ENCODE measurements at places on chromosomes 16 and 17. TPM values are rescaled to one million over a fixed set of nuclear protein-coding genes. Genes with fewer than 3 reads are reported as not detected.

Gene EXOC7
- 131 TPM for total RNA-seq

DNA sequence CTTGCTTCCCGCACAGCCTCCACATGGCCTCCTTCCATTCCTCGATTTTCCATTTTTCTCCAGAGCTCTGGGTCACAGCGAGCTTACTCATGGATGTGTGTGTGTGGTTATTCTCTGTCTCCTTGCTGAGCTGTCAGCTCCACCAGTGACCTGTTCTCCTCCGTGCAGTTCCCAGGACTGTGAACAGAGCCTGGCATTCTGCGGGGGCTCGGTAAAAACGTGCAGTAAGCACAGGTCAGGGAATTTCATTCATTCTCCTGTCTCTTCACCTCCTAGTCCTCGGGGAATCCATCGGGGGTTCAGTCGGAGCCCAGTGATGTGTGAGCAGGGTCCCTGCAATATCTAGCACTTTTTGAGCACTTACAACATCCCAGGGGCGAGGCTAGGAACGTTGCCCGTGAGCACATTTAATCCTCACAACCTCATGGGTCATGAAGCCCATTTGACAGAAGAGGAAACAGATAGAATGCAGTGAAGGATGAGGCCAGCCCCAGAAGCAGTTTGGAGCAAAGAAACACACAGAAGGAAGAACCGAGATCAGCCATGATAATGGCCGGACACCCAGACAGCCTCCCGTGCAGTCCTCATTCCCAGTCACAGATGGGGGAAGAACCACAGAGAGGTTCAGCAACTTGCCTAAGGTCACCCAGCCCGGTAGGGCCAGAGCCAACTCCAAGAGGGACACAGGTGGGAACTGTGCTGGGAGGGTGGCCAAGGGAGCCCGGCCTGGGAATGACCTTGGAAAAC lies 183.2 kb upstream of the GSE1 start:
- H3K4me1 ChIP-seq = no peaks in the 10 kb centered on the region
- H3K4me3 ChIP-seq = no peak overlapping the region
- DNase-seq = no peak

Gene CCL15
- total RNA-seq = not detected

DNA sequence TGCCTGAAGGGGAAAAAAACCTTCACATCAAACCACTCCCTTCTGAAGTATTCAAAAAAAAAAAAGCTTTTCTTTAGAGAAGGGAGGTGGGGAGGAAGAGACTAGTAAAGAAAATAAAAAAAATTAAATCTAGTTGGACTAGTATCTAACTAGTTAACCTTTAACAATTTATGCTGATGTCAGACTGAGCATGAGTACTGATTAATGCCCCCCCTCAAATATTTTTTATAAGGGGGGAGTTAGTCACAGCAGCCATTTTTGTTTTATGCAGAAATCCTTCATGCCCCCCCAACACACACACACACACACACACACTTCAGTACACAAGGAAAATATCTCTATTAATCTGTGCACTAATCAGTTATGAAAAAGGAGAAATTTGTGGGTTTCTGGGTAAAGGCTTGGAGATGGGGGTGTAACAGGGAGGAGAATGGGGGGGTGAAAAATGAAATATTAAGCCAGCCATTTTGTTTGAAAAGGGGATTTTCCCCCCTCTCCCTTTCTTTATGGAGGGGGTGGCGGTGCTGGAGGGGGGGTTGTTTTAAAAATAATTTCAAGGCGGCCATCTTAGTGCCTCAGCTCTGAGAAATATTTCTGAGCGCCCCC lies 4.7 kb upstream of the CHD3 start:
- H3K4me3 ChIP-seq = peak overlapping the region; percentile 62
- H3K27me3 ChIP-seq = no peaks in the 10 kb centered on the region
- DNase-seq = no peak
- H3K36me3 ChIP-seq = no peaks in the 10 kb centered on the region
- H3K27ac ChIP-seq = peak overlapping the region; percentile 45
- H3K4me1 ChIP-seq = peaks cover 15% of the 10 kb centered on the region

Gene ITGAE
- total RNA-seq = 48.7 TPM

DNA sequence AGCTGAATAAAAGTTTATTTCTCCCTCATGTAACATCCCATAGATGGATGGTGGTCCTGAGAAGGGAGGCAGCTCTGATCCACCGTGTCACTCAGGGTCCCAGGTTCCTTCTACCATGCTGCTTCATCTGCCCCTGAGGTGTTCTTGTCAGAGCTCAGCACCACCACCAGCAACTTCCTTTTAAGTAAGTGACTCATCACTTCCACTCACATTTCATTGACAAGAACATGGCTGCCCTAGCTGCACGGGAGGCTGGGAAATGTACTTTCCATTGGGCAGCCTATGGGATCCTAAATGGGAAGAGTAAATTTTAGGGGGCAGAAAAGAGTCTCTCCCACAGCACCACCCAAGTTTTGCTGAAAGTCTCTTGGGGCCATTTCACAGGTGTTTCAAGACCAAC lies 134.7 kb downstream of the USP31 start:
- no peak overlapping the region for H3K4me3 ChIP-seq
- H3K27ac ChIP-seq = no peak overlapping the region
- no peaks in the 10 kb centered on the region for H3K36me3 ChIP-seq
- H3K27me3 ChIP-seq = peaks cover 70% of the 10 kb centered on the region
- H3K4me1 ChIP-seq = no peaks in the 10 kb centered on the region
- no peak for DNase-seq

Gene HIGD1B
- total RNA-seq = not detected

Gene OMG
- total RNA-seq = not detected

GRCh38 chr16:14088155-14088753 lies 17.1 kb downstream of the MRTFB start:
- H3K4me1 ChIP-seq = peaks cover 34% of the 10 kb centered on the region
- no peaks in the 10 kb centered on the region for H3K27me3 ChIP-seq
- H3K36me3 ChIP-seq = peaks cover 30% of the 10 kb centered on the region
- DNase-seq = no peak

Gene PRR15L
- 5.3 TPM for total RNA-seq

- no peaks in the 10 kb centered on the region for H3K36me3 ChIP-seq
- DNase-seq = no peak
- no peaks in the 10 kb centered on the region for H3K4me1 ChIP-seq
- H3K27me3 ChIP-seq = no peaks in the 10 kb centered on the region
These were observed 8.4 kb downstream of the CDIPT start for GRCh38 chr16:29854520-29855100.

GRCh38 chr17:49229805-49230600 lies 584 bp downstream of the PHOSPHO1 start:
- H3K27ac ChIP-seq = no peak overlapping the region
- DNase-seq = no peak
- H3K36me3 ChIP-seq = no peaks in the 10 kb centered on the region
- H3K4me1 ChIP-seq = peaks cover 18% of the 10 kb centered on the region
- peaks cover 17% of the 10 kb centered on the region for H3K27me3 ChIP-seq

DNA sequence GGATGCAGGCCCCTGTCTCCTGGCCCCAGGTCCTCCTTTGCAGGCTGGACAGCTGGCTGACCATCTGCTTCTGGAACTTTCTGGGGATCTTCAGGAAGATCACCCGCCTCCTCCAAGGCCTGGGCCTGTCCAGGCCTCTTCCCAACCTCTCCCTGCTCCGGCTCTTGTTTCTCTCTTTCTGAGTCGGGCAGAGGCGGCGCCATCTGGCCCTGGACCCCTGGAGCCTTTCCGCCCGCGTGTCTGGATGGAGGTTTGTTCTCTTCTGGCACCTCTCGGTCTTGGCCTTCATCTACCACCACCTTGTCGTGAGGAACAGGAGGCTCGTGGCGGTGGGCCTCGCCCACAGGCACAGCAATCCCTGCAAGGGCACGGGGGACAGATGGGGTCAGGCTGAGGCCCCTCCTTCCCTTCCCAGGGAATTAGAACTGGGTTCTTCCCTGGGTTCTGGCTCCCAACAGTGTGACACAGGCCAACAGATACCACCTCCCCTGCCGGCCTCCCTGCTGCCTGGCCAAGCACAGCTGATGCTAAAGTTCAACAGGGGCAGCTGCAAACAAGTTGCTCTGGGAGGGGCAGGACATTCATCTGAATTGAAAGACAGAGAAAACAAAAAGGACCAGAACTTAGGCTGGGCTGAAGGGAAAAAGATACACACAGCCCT lies 13.3 kb downstream of the NDUFAF8 start:
- no peaks in the 10 kb centered on the region for H3K27me3 ChIP-seq
- H3K36me3 ChIP-seq = no peaks in the 10 kb centered on the region
- no peak for DNase-seq
- no peak overlapping the region for H3K27ac ChIP-seq
- H3K4me3 ChIP-seq = no peak overlapping the region

Gene CNTNAP4
- not detected for total RNA-seq

Gene NOG
- total RNA-seq = 4.8 TPM

GRCh38 chr16:1432388-1433262 lies 1.7 kb downstream of the PERCC1 start:
- no peak overlapping the region for H3K4me3 ChIP-seq
- no peak for DNase-seq
- H3K36me3 ChIP-seq = no peaks in the 10 kb centered on the region
- H3K4me1 ChIP-seq = no peaks in the 10 kb centered on the region
- H3K27ac ChIP-seq = no peak overlapping the region

- 0 out of 2 replicates have a peak, but pooled peaks cover 4% of the 10 kb centered on the region for H3K4me1 ChIP-seq
- H3K36me3 ChIP-seq = no peaks in the 10 kb centered on the region
- no peaks in the 10 kb centered on the region for H3K27me3 ChIP-seq
- no peak overlapping the region for H3K27ac ChIP-seq
These were observed 113.7 kb upstream of the DHX40 start for GRCh38 chr17:59451706-59452105.

DNA sequence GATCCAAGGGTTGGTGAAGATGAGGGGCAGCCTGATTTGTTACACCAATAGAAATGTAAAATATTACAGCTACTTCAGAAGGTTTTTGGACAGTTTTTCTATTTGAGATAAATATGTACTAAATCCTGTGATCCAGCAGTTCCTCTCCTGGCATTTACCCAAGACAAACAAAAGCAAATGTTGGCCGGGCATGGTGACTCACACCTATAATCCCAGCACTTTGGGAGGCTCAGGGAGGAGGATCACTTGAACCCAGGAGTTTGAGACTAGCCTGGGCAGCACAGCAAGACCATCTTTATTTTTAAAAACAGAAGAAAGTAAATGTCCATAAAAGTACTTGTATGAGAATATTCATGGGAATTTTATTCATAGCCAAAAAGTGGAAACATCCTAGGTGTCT lies 64.8 kb upstream of the MRC2 start:
- DNase-seq = no peak
- no peaks in the 10 kb centered on the region for H3K27me3 ChIP-seq
- peaks cover 46% of the 10 kb centered on the region for H3K4me1 ChIP-seq
- no peak overlapping the region for H3K4me3 ChIP-seq

Gene PPM1E
- 0.05 TPM for total RNA-seq

DNA sequence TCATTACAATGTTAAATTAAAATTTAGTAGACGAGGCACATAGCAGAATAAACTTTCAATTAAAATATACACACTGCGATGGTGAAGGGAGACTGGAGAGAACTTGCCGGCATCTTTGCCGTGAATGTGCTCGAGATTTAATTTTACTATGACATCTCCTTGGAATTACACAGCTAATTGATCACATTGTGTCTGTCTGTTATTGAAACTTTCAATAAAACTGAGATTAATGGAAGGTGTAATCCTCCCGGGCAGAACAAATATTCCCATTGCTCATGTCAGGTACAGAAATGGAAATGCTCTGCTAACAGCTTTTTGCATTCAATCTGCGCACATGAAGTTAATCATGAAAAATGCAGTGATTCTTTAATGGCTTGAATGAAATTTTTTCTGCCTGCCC lies 210.1 kb upstream of the NLRP1 start:
- peaks cover 68% of the 10 kb centered on the region for H3K27me3 ChIP-seq
- H3K27ac ChIP-seq = no peak overlapping the region
- no peak for DNase-seq
- no peaks in the 10 kb centered on the region for H3K4me1 ChIP-seq
- H3K4me3 ChIP-seq = no peak overlapping the region

DNA sequence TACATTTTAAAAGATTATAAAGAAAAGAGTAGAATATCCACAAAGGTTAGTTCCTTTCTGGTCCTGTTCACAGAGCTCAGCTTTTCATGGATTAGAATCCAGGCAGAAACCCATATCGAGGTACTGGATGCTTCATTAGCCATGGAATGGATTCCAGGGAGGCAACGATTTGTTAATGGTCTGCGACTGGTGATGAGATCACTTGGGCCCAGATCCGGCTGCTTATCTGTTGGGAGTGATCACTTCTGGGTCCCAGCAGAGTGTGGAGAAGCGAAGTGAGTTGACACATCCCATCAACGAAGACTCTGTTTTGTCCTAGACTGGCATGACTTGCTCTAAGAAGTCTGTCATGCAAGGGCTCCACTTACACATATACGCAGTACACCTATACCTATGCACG lies 165.8 kb downstream of the MAF start:
- DNase-seq = no peak
- no peak overlapping the region for H3K4me3 ChIP-seq
- no peaks in the 10 kb centered on the region for H3K4me1 ChIP-seq
- H3K27ac ChIP-seq = no peak overlapping the region
- H3K36me3 ChIP-seq = no peaks in the 10 kb centered on the region
- H3K27me3 ChIP-seq = peaks cover 72% of the 10 kb centered on the region
